ENCODE measurements at places on chromosomes 3 and 15.

DNA sequence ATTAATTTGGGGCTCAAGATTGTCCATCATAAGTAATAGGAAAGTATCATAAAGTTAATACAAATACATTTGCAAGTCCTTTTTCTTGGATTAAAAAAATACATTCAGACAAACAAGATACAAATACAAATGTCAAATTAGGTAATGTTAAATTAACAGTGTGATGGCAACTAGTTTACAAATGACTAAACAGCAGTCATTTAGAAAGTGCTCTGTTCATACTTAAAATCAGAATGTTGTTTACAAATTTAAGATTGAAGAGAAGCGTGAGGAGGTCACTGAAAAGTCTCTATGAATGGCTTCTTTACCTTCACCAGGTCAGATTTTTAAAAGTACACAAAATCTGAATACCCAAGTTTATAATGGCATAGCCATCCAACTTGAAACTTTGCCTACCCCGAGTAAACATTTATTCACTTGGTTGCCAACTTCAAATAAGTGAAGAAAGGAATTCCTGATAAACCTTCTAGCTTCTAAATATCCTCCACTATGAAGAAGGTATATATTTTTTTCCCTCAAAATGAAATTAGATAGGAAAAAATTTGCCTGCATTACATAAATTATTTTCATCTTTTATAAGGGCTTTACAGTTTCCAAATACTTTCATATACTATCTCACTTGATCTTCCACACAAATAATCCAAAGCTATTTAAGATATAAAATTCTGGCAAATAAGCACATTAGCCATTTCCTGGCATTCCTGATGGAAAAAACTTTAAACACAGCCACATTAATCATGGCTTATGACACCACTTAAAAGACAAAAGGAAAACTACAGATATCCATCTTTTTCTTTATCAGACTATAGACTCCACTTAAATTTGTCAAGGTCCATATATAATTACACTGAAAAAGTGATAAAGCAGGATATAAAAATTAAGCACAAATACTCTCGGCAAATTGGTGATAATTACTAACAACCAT lies 11.5 kb upstream of the NEK10 start:
- DNase-seq = no peak

- DNase-seq = no peak
Measured at GRCh38 chr15:55991802-55992768, 1.3 kb downstream of the NEDD4 start.

- no peak for DNase-seq
Measured at GRCh38 chr3:188006726-188007393, 147.1 kb upstream of the LPP start.

- no peak for DNase-seq
Measured at GRCh38 chr15:70761931-70762468, 1.4 kb downstream of the UACA start.

- no peak for DNase-seq
Measured at GRCh38 chr3:171967137-171967783, 72.1 kb upstream of the FNDC3B start.

DNA sequence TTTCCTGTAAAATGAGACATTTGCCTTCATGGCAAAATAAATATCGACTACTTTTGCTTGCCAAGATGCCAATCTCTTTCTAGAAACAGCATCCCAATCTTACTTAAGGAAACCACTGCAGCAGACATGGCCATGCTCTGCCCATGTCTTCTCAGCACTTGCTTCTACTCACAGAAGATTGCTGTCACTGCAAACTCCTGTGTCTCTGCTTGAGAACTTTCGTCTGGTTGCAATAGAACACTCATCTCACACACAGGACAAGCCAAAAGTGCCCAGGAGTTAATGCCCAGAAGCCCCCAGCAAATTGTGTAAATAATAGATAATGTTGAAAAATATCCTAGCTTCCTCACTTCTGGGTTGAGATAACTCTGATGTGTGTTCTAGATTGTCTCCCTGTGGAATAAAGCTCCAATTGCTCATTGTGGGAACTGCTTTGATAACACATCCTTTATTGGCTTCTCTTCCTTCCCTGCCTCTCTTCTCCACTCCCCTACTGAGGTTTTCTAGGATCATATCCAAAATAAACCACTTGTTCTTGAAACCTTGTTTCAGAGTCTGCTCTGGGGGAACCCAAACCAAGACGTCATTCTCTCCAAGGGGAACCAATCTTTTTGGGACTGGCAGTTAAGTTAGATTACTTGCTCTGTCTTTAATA lies 156.3 kb upstream of the STRIT1 start:
- DNase-seq = no peak

GRCh38 chr15:71526060-71526820 lies 284.1 kb upstream of the NR2E3 start:
- DNase-seq = no peak

DNA sequence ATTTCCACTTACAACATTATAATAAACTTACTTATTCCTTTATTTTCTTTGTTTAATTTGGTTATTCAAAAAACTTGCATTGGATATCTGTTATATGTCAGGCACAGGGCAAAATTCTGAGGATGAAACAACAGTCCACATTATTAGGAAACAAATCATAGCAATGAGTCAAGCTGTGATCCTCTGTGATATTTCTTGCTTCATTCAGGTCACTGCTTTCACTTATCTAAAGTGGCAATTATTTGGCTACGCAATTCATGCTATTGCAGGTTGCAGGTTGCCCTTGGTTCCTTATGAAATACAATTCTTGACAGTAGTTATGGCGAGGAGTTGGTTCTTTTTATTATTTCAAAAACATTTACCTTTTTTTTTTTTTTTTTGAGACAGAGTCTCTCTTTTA lies 66.4 kb upstream of the CNTN6 start:
- DNase-seq = no peak

- DNase-seq = no peak
Measured at GRCh38 chr3:71784914-71785531, at the start of gene PROK2. Gene PROK2 (minus strand): TSS chr3:71785148. CDS start chr3:71785052, 96 bp downstream.

DNA sequence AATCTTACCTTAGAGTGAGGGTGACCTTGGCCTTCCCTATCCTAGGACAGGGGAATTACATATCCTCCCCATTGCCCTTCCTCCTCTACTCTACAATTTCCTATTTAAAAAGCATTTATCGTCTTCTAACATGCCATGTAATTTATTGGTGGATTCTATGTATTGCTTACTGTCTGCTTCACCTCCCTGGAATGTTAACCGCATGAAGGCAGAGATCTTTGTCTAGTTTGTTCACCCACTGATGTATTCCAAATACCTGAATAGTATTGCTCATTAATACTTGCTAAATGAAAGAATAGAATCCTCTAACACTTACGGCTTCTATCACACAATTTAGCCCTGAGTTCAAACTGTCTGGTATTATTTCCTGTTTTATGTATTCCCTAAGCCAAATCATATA lies 68.6 kb downstream of the PPARG start:
- DNase-seq = no peak

- DNase-seq = no peak
Measured at GRCh38 chr3:19190126-19190525, 41.8 kb downstream of the KCNH8 start.

GRCh38 chr15:61076598-61077170 lies 152.4 kb downstream of the RORA start:
- DNase-seq = no peak

GRCh38 chr3:8702560-8702959 lies 31.0 kb upstream of the CAV3 start:
- DNase-seq = no peak

DNA sequence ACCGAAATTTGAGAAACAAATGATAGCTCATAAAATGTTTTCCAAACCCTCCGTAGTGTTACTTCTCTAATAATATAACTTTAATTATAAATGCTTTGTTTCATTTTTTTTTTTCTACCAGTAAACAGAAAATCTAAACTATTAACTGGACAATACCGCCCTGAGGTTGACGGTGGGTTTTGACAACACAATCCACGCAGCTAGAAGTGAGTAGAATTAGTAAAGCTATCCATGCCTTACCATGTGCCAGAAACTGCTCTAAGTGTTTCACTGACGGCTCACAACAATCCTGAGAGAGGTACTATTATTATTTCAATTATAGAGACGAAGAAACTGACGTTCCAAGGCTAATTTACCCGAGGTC lies 410 bp downstream of the NDUFAF1 start:
- no peak for DNase-seq

GRCh38 chr15:78654272-78654671 lies 13.3 kb upstream of the CHRNB4 start:
- no peak for DNase-seq

- DNase-seq = no peak
Measured at GRCh38 chr3:187208159-187208558, 10.9 kb downstream of the RTP1 start.

GRCh38 chr15:41284427-41285177 lies 47.8 kb downstream of the OIP5 start:
- DNase-seq = peak; percentile 52

- no peak for DNase-seq
Measured at GRCh38 chr3:77816366-77816765, 776.5 kb downstream of the ROBO2 start.

DNA sequence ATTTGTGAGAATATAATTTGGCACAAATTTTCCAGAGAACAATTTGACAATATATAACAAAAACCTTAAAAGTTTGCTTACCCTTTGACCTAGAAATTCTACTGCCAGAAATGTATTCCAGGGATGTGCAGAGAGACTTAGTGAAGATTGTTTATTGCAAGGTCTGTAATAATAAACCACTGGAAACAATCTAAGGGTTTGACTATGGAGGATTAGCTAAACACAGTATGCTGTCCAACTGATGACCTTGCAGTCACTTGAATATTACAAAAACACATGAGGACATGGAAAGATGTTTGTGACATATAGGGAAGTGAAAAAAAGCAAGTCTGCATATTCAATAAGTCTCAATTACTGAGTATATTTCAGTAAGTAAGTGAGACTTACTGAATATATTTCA lies 48.1 kb upstream of the CDV3 start:
- no peak for DNase-seq

GRCh38 chr3:60421749-60422446 lies 829.4 kb downstream of the FHIT start:
- DNase-seq = no peak

All from Peyer's patch (tissue), 4 donors.